ENCODE measurements at places on chromosomes 7 and 10.

DNA sequence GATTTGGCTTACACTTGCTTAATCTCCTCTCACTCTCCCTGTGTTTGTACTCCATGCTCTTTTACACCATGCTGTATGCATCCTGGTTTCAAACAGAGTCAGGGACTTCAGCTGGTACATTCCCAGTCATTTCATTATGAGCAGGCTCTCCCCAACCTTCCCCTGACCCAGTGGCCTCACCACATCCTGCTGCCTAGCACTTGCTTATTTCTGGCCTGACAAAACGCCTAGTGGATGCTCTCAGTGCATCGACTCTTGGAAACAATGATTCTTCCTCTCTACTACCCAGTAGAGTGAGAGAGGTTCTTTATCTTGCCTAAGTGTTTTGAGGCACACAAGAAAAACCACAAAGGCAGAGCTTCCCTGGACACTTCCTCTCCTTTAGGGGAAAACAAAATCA is 63.4 kb downstream of the CAV1 start:
- no peak for DNase-seq

DNA sequence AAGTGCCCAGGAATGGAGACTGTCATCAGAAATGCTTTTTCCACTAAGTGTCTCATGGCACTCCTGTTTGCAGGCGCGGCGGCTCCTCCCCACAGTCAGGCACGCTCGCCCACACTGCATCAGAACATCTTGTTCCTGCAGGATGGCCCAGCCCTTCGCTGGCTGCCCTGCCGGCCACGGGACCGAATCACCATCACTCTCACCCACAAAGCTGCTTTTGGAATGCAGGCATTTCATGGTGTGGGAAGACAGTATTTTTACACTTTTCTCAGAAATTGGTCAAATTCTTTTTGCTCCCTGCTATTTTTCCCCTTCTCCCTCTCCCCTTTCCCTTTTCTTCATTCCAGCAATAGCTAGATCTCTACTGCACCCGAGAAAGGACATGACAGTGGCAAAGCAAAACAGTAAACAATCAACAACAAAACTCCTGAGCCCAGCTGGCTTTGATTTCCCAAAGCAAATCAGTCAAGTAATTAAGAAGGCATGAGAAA is 176.1 kb upstream of the TNS3 start:
- DNase-seq = no peak

- no peak for DNase-seq
Observed at GRCh38 chr7:269721-270120, 20.2 kb upstream of the FOXL3 start.

- DNase-seq = no peak
Observed at GRCh38 chr10:131644289-131644688, 256.5 kb upstream of the PPP2R2D start.

DNA sequence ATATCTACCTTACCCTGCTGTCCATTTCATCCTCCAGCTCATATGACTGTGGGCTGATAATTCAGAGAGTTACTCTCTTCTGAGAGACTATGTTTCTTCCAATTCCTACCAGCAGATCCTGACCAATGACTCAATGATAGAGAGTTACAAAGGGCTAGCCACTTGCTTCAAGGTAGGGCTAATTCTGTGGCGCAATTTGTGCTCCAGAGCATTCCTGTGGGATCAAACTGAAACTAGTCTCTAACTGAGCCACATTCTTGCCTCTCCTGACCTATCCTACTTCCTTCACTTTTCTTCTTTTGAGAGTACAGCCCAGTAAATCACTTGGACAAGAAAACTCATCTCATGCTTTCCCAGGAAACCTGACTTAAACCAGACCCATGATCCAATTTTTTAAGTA is 17.9 kb upstream of the ASZ1 start:
- DNase-seq = no peak

DNA sequence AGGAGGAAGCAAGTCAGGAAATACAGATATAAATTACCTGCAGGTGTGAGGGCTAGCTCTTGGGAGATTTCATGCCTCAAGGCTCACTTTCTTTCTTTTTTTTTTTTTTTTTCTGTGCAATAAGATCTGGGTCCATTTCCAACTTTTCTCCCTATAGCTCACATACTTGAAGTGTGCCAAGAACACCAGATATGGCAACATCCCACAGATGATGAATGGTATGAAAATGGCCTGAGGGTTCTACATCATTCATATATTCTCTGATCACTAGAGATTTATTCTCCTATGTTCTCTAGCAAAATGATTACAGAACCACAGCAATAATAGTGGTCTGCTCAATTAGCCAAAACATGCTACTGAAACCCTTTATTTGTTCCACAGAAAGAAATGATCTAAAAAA is 117.2 kb downstream of the LRRTM3 start:
- DNase-seq = no peak

DNA sequence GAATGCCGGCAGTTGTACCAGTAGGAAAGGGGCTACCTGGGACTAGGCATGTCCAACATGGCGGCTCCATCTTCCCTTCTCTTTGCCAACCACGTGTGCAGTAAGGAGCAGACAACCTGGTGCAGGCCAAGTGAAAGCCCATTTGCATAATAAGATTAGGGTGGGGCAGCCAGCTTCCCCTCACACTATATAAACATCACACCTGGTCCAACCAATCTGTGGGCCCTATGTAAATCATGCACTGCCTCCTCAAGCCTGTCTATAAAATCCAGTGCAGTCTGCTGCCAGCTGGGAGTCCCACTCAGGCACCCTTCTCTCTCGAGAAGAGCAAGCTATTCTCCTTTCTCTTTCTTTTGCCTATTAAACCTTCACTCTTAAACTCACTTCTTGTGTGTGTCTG is 429.3 kb downstream of the CALN1 start:
- DNase-seq = no peak

GRCh38 chr10:43132867-43133787 is 5.1 kb upstream of the CSGALNACT2 start:
- no peak for DNase-seq

Measured in CD4-positive, alpha-beta T cell treated with Interleukin-4 for 4 hours (primary cell).